ENCODE measurements at places on chromosomes 5 and 9.

DNA sequence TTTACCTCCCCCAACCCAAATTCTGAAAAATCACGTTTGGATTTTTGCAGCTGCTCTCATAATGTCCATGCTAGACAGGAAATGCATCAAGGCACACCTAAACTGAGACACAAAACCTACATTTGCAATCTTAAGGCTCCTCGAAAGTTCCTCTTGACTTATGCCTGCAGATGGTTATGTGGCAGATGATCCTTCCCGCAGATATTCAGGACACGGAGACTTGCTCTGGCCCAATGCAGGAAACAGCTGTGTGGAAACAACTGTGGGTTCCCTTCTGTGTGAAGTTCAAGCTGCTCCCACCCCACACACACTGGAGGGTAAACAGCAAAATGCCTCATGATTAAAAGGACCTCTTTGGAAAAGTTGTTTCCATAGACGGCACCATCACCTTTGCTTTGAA lies 253.8 kb downstream of the EBF1 start:
- DNase-seq = no peak

DNA sequence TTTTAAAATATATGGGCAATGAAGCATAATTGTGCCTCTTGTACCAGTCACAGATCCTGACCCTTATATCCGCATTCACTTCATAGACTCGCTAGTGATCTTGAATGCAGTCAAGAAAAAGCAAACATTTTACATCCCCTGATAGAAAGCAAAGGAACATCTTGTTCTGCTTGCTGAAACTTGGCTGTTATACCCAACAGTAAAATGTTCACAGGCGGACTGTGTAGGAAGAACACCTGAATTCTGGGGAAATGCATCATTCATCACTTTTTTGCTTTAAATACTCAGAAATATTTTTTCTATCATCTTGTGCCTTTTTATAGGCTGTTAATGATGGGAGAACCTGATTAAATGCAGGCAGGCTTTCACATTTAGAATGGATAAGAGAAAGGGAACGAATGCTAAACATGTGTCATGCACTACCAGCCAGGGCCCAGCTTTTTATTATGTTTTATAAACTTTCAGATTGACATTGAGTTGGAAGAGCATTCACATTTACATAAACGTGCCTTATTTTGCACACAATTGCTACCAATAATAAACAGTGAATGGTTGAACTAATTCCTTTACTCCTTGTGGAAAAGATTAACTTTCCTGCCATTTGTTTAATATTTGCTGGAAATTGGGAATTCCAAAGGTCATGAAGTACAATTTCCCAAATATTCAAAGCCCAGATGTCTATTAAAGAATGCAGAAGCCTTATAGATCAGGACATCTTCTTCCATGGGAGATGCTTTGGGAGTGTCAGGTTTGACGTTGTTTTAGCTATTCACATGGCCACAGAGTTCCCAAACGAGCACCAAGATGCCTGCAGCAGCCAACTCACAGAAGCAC lies 756.2 kb downstream of the TLE1 start:
- DNase-seq = no peak

- DNase-seq = no peak
These were observed 350.5 kb downstream of the ZNF608 start for GRCh38 chr5:124395926-124396325.

- DNase-seq = no peak
These were observed 11.0 kb downstream of the IFNA21 start for GRCh38 chr9:21155501-21155900.

DNA sequence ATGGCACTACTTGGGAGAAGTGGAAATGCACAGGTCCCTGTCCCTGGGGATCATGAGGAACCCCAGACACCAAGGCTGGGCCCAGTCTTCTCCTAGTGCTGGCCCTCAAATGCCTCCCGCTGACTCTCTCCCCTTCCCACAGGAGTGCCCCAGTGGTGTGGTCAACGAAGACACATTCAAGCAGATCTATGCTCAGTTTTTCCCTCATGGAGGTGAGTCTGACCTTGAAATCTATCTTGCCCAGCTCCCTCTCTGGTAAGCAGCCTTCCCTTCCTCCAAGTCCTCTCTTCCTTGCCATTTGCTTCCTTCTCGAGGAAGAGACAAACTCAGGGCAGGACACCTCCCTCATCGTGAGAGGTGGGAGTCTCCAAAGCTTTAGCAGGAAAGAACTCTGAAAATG lies 63.3 kb upstream of the GABRP start:
- no peak for DNase-seq

- DNase-seq = no peak
These were observed 204.8 kb downstream of the CDH9 start for GRCh38 chr5:26833596-26833995.

GRCh38 chr9:112186695-112187094 lies 11.6 kb upstream of the SUSD1 start:
- DNase-seq = no peak

DNA sequence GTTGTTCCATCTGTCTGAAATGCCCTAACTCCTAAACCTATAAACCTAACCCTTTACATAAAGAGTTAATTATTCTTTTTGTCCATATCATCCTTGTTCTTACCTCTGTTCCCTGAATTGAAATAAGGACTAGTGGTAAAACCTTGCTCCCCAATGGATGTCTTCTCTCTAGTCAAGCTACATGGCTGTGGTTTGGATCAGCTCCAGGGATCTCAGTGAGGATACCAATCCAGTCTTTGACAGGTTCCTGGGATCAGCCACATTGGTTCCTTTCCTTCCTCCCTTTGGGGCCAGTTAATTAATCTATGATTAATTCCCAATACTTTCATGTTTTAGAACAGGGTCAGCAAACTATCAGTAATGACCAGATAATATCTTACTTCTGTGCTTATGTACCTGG lies 151.6 kb downstream of the SIL1 start:
- DNase-seq = no peak

DNA sequence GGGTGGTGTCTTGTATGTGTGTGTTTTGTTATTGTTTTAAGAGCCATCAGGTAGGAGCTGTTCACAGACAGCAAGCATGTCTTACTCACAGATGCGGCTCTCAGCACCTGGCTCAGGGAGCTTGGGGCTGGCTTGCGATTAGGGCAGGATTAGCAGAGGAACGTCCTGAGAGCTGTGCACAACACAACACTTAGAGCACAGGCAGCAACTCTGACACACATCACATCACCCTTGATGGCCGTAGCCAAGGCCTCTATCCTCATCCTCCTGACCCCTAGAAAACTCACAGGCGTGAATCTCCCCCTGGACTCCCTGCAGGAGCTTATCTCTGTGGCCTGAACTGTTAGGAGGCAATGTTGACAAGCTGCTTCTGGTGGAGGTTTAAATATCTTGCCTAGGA lies 7.1 kb upstream of the IL17B start:
- no peak for DNase-seq

- no peak for DNase-seq
These were observed 209.8 kb downstream of the ADAMTS6 start for GRCh38 chr5:65271906-65272305.

GRCh38 chr9:90832261-90832660 lies 30.6 kb downstream of the SYK start:
- DNase-seq = no peak

DNA sequence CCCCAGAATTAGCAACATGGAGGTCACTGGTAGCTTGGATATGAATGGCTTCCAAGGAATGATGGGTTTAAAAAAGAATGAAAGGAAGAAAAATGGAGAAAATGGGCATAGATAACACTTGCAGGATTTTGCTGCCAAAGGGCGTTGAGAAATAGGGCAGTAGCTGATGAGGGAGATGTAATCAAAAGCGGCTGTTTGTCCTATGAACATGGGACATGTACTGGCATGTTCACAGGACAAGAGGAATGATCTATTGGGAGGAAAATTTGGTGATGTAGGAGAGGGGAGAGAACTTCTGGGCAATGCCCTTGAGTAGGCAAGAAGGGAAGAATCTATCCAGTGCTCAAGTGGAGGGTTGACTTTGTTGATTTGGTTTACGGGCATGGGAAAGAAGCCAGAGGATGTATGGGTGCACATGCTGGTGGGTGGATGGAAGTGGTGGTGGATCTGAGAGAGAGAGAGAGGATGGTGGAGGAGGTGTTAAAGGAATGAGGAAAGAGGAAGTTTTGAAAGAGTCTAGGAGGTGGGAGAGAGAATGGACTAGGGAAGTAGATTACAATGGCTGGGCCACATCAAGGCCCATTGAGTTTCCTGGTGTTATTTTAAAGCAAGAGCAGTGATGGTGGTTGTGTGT lies 115.1 kb upstream of the MVB12B start:
- DNase-seq = no peak

DNA sequence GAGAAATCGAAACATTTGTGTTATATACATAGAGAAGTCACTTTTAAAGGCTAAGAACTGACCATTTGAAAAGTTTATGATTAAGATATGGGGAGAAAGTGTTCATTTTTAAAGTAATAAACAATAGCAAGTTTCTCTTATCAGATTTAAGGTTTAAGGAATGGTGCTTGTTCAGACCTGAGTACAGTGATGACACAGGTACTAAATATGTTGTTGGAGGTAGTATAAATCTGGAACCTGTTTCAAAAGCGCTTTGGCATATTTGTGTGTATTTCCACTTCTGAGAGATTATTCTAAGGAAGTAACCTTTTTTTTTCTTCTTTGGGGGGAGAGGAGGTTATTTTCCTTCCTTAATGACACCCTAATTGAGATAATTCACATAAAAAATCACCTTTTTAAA lies 18.4 kb downstream of the CDC42SE2 start:
- DNase-seq = no peak
